ENCODE measurements at places on chromosomes 1 and 21.

DNA sequence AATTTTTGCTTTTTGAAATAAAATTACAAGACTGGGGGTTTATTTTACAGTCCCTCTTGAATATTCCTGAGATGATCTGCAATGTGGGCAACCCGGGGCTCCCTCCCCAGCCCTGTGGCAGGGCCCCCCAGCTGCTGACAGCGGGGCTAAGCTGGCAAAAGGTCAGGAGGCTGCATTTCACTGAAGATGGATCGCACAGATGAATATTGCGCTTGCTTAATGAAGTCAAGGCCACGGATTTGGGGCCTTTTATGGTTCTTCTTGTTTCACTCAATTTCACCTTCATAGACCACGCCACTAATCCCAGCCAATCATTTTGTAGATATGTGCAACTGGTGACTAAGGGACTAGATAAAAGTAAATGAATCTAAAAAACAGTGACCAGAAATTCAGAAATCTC lies 50.8 kb upstream of the SLC22A15 start:
- DNase-seq = no peak

DNA sequence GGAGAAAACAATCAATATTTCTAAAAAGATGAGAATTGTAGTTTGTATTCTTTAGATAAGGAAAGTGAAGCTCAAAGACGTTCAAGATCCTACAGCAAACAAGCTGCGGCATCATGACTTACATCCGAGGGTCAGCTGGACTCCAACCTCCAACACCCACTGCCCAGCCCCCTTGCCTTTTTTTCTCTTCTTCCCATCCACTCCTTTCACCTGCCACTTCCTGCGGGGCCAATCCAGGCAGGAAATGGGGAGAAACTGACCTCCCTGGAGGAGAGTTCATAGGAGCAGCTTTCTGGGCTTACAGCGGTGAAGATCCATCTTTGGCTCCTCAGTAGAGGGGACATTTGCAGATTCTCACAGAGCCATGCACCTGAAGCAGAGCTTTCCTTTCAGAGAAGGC lies 361.5 kb downstream of the PTPRU start:
- no peak for DNase-seq

DNA sequence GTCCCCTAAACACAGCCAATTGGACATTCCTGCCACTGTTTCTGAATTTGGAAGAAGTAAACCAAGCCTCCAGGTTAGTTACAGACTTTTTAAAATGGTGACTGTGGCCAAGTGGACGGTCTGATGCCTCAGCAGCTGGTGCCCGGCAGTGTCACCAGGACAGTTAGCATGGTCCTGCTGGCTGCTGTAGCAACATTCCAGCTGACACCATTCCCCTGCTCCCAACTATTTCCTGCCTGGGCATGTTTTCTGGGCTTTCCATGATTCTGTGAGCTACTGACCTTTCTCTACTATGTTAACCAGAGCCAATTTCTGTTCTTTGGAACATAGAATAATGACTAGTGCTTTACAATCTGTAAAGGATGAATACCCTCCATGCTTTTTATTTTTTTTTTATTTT lies 95.0 kb downstream of the TLR5 start:
- no peak for DNase-seq

DNA sequence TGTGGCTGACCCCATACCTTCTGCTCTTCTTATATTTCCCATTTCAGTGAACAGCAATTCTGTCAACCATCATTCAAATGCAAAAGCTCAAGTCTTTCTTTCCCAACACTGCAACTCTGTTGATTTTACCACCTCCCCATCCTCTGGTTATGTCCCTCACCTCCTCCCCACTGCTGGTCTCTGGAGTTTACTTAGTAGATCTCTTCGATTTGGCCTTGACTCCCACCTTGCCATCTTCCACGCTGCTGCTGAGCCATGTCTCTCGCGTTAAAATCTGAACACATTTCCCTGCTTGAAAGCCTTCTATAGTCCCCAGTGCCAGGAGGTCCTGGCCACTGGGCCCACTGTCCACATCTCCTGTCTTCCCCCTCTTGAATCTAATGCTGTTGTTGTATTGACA lies 125.5 kb downstream of the RUNX1 start:
- no peak for DNase-seq

GRCh38 chr21:34593423-34593822 lies 21.5 kb downstream of the RCAN1 start:
- DNase-seq = no peak

GRCh38 chr1:59482986-59483385 lies 186.1 kb downstream of the FGGY start:
- no peak for DNase-seq

DNA sequence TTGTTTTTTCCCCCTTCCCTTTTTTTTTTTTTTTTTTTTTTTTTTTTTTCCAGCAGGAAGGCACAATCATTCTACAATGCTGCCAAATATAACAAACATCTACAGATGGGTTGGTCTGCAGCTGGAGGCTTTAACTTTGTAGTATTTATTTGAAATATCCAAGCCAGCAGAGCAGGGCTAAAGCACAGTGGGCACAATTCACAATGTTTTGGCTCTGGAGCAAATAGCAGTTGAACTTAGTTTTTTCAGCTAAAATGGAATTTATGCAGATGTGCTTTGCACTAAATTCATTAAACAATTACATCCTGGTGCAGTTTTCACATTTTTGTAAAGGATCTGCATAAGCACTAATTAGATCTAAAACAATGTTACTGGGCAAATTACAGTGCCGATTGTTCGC lies 39.8 kb upstream of the ZBTB18 start:
- DNase-seq = no peak

GRCh38 chr21:45930792-45931191 lies 50.8 kb upstream of the COL6A1 start:
- no peak for DNase-seq

DNA sequence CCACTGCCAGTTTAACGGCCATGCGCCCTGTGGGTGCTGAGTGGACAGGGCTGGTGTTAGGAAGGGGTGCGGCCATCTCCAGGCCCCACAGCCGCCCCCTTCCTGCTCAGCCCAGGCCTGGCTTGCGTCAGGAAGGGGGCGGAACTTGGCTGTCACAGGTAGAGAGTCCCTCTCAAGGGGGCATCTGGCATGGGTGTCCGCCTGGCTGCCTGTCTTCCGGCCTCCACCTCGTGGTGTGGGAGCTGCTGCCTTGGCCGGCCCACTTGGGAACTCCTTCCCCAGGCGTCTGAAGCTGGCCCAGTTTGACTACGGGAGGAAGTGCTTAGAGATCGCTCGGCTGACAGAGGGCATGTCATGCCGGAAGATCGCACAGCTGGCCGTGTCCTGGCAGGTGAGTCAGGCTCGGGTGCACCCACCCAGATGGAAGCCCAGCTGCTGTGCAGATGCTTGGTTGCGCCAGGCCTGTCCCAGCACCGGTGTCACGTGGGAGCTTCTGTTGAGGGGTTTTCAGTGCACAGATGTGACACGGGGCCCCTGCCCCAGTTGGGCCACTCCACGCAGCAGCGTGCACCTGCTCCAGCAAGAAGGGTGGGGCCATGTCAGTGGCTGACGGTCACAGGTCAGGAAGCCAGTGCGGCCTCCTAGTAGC lies 9.1 kb upstream of the ATAD3B start:
- DNase-seq = peak; percentile 22

DNA sequence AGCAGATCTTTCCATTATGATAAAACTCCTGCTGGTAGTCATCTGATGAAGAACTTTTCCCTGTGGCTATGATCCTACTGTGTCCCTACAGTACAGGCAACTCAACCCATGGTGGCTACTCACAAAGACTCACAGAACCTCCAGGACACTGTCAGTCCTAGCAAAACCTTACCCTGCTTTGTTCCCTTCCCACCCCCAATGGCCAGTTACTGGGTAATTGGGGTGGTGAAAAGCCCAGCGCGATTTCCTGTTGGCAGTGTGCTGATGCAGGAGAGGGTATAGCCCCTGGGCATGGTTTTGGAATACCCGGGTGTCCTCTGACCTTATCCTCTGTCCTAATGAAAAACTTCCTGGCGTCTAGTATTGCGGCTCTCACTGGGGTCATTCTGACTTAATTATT lies 533 bp upstream of the RGL1 start:
- DNase-seq = no peak

DNA sequence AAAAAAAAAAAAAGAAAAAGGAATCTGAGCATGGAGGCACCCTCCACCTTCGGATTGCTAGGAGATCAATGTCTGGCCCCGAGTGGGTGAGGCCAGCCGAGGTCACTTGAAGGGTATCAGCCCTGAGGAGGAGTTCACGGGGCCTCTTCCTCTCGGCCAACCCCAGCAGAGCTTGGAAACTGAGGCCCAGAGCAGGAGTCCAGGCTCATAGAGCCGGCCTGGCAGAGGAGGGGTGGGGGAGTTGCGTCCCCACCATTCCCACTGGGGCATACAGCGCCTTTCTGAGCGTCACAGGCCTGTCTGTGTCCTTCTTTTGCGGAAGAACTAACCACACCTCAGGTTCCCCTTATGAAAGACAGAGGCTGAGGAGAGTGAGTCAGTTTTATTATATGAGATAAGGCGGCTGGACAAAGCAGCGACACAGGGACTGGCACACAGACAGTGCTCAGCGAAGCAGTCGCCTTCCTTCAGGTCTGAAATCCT lies 17.1 kb upstream of the EPHA2 start:
- no peak for DNase-seq

GRCh38 chr1:86478416-86479156 lies 9.9 kb downstream of the CLCA1 start:
- no peak for DNase-seq

DNA sequence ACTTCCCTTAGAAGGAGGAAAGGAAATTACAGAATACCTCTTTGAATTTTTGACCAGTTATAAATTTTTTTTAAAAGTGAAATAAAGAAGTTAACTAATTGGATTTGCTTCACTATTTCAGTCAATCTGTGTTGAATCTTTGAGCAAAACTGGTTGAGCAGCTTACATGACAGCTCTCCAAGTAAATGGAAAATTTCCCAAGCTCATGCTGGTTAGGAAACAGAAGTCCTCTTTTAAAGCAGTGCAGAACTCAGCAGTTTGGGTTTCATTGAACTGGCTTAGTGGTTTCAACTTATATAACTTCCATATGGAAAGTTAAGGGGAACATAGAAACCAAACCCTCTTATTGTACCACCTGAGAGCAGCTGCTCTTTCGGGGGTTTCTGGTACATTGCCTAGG lies 250.5 kb downstream of the PDE4B start:
- no peak for DNase-seq

GRCh38 chr1:235054936-235055335 lies 73.7 kb downstream of the TOMM20 start:
- DNase-seq = no peak

DNA sequence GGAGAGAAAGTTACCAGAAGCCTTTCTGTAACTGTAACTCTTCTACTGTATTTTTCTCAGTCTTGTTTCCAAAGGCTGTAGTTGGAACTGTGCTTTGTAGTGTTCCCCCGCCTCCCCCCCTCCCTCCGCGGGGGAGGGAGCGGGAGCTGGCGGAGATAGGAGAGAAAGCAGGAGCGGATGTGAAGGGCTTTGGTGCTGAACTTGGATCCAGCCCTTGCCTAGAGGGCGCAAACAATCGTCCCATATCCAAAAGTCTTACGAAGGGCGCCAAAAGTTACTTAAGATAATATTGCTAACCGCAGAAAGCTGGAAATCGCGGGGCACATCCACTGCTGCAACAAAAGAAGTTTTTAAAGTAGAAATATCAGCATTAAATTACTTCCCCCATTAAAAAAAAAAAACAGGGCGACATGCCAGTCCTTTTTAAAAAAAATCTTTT lies 2.4 kb upstream of the NFIA start:
- no peak for DNase-seq

GRCh38 chr1:5830771-5831599 lies 161.2 kb downstream of the NPHP4 start:
- DNase-seq = no peak

DNA sequence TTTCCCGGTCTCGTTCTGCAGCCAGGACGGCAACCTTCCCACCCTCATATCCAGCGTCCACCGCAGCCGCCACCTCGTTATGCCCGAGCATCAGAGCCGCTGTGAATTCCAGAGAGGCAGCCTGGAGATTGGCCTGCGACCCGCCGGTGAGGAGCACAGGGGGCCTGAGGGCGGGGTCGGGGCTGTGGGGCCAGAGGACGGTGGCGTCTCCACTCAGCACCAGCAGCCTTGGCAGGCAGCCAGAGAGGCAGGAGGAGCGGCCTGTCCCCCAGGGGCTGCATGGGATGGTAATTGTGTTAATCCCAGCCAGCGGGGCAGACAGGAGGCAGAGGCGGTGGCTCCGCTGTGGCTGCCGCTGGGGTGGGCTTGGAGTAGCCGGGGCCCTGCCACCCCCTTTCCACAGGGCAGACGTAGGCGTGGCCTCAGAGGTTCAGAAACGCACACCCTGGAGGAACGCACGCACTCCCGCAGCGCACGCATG lies 12.1 kb downstream of the SAMD11 start:
- no peak for DNase-seq

- DNase-seq = no peak
These were observed 161.1 kb downstream of the PIGK start for GRCh38 chr1:77057994-77058585.

DNA sequence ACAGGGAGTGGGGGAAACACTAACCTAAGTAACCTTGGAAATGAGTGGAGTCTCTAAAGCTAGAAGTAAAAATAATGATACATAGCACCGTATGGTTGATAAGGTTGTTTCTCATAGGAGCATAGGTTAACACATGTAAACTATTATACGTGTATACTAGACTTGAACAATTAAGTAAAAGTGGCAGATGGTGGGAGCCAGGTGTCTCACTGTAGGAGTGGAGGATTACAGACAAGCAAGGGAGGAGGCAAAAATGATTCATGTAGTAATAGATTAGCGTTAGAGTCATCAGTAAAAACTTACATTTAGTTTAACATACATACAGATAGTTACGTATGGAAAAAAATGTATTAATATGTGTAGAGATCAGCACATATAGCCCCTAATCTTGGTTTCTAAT lies 138.4 kb upstream of the DSCAM start:
- no peak for DNase-seq

DNA sequence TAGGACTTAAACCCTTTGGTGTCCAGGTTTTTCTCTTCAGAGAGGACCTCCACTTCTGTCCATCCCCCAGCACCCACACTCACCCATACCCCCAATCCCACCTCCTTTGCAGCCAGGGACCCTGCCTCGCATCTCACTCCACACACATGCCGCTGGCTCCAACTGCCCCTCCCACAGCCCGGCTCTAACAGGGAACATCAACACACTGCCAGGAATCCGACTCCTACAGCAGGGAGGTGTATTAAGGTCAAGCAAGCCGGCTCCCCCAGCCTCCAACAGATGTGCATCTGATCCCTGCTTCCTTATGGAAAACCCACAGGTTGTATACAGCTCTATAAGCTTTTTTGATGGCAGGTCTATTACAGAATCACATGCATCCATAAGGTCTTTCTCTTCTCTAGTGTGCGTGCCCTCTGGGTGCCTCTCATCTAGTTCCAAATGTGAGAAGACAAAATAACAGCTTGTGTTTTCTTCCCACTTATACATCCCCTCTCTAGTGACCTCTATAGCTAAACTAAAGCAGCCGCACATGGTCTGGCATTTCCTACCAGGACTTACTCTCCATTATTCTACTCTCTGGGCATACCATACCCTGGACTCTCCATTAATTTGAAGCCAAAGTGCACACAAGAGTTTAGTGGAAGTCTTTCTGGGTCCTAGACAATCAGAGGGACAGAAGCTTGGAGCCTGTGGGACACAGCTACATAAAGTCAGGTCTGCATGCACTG lies 16.3 kb downstream of the PIK3C2B start:
- DNase-seq = no peak

GRCh38 chr1:175245324-175245723 lies 52.7 kb upstream of the KIAA0040 start:
- DNase-seq = no peak
